Large intestine (tissue), 12 donors: ENCODE measurements at places on chromosomes 4 and X. TPM values are rescaled to one million over a fixed set of nuclear protein-coding genes. Genes with fewer than 3 reads are reported as not detected.

DNA sequence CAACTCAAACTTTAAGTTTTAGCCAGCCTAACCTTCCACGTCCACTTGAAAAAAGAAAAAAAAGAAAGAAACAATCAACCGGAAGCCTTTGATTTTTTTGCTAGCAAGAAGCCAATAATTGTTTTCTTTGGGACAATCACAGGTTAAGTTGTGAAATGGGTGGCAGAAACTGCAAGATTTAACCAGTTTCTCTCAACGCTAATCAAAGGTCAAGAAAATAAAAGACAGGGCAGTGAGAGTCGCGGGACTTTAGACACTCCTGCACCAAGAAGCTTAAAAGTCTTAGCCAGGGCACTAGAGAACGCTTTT is 1.0 kb downstream of the ACSL1 start:
- no peak for DNase-seq

The NIPAL1 gene
- polyA plus RNA-seq, result 30.7 TPM

The SATL1 gene
- 0.22 TPM for polyA plus RNA-seq

The PDE5A gene
- polyA plus RNA-seq, result 25.0 TPM

DNA sequence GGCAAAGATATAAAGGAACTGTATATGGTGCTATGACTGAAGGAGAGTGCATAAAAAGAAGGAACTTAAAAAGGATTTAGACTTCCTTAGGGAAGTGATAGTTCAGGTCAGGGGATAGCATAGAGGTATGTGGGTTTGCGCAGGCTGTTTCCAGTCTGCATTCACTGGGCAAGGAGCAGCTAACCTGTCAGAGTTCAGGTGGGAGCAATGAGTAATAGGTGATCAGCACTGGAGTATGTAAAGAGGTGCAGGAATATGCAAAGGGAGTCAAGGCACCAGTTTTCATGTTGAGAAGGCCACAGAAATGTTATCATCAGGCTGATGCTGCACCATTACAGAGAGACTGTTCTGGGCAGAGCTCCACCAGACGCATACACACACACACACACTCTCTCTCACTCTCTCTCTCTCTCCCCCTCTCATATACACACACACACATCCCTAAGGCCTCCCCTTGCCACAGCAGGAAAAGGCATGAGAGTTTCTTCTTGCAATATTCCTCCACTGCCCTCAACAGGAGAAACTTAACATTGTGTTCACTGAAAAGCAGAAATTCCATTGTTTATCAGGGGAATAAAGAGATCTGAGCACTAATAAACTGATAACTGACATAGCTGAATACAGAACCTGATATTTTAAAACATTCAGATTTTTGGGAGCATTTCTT is 256.4 kb upstream of the GRID2 start:
- DNase-seq, result peak; percentile 9

DNA sequence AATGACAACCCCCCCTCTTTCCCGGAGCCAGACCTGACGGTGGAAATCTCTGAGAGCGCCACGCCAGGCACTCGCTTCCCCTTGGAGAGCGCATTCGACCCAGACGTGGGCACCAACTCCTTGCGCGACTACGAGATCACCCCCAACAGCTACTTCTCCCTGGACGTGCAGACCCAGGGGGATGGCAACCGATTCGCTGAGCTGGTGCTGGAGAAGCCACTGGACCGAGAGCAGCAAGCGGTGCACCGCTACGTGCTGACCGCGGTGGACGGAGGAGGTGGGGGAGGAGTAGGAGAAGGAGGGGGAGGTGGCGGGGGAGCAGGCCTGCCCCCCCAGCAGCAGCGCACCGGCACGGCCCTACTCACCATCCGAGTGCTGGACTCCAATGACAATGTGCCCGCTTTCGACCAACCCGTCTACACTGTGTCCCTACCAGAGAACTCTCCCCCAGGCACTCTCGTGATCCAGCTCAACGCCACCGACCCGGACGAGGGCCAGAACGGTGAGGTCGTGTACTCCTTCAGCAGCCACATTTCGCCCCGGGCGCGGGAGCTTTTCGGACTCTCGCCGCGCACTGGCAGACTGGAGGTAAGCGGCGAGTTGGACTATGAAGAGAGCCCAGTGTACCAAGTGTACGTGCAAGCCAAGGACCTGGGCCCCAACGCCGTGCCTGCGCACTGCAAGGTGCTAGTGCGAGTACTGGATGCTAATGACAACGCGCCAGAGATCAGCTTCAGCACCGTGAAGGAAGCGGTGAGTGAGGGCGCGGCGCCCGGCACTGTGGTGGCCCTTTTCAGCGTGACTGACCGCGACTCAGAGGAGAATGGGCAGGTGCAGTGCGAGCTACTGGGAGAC is 1.6 kb downstream of the PCDH10 start:
- peak; percentile 18 for DNase-seq

DNA sequence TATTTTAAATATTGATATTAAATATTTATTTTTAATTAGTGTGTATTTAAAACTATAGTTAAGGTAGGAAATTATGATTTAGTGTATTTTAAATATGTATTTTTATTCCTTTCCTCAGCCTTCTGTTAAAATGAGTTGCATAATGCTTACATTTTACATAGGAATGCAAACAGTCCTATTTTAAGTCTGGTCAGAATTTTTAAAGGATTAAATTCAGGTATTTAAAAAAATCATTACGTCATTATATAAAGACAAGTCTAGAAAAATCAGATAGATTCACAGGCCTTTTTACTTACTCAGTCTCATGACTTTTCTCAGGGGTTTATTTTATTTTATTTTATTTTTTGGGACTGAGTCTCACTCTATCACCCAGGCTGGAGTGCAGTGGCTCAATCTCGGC is 50.4 kb upstream of the RPA4 start:
- DNase-seq, result no peak

The TMSB15C gene
- 5.6 TPM for polyA plus RNA-seq

DNA sequence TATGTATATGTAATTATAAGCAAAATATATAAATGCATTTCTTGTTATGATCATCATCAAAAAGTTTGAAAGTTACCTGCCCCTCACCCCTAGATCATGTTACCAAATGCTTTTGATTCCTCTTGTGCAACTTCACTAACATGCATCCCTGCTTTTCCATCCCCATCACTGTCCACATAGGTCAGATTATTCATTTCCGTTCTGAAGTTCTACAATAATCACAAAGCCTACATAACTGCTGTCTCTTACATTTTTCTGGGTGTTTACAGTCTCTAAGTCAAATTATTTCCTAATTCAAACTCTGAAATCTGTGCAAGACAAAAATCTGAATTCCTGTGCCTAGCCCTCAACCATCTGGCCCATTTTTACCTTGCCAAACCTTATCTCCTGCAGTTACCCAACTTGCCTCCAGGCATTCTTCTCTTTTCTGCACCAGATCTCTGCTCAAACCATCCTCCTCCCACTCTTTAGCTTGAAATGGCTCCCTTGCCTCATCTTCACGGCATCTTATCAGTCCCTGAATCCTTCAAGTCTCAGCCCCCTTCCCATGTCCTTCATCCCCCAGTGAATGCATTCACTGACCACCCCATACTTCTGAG is 42.4 kb upstream of the SLC39A8 start:
- DNase-seq, result no peak

The SCML2 gene
- polyA plus RNA-seq, result 6.1 TPM

DNA sequence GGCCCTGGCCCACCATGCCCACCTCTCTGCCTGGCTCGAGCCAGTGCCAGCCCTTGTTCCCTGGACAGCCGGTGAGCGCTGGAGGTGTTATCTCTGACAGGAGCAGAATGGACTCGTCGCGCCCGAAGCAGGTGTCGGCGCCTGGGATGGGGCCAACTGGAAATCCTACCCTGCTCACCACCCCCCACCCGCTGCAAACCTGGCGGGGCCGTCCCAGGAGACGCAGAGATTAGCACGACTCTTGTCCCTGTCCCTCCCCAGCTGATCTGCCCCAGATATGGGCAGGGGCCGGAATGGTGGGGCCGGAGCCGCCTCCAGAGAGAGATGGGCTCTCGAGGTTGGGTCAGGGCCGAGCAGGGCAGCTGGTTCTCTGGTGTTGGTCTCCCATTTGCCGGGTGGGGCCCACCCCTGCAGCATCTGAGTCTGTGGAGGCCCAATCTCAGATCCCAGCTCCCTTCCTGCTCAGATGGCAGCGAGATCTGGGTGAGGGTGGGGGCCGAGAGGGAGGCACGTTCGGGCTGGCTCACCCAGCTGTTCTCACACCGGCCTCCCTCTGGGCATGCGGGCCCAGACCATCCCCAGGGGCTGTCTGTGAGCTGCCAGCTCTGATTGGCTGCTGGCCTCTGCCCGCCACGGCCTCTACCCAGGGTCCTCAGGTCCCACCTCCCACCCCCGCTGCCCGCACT is 20.1 kb upstream of the FGFR3 start:
- no peak for DNase-seq

The HADH gene
- polyA plus RNA-seq, result 195 TPM

The C1QTNF7 gene
- polyA plus RNA-seq, result 3.1 TPM

DNA sequence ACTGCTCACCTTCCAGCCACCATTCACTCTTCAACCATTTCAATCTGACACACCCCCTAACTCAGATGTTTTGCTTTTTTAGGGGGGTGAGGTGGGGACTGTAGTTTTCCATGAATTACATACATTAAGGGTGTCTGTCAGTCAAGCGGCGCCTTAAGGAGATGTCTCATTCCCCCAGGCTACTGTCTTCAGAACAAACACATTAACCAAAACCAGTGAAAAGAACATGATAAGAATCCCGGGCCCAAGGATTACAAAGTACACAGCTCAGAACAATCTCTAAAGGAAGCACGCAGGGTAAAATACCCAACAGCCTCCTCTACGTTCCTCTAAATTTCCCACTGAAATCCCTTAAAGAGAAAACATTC is 62.5 kb upstream of the IRF2 start:
- DNase-seq, result no peak

- DNase-seq, result no peak
These were observed 48.8 kb downstream of the PCGF3 start for GRCh38 chr4:754221-755120.

The GLRB gene
- 3.6 TPM for polyA plus RNA-seq

DNA sequence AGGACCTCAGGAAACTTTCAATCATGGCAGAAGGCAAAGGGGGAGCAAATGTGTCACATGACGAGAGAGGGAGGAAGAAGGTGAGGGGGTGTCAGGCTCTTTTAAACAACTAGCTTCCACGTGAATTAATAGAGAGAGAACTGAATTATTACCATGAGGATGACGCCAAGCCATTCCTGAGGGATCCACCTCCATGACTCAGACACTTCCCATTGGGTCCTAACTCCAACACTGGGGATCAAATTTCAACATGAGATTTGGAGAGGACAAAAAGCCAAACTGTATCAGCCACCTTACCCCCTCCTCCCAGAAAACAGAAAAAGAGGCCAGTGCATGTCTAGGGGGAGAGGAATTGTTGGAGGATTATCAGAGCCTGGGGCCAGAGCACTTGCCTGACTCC is 40.4 kb upstream of the LAS1L start:
- no peak for DNase-seq

DNA sequence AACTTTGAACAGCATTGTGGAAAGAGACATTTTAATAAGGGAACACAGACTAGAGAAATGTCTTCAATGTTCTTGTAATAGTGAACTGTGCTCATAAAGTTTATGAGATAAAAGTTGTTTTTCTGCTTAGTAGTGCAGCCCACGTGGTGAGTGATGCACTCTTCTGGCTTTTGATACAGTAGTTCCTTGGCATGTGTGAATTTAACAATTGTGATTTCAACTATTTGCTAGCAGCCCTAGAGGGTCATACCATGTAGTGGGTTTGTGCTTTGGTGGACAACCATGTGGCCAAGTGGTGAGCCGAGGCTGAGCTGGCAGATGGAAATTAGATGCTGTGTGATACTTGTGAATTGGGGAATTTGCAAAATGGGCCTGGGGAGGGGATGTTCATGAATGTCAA is 116.2 kb upstream of the SLC4A4 start:
- DNase-seq, result no peak

DNA sequence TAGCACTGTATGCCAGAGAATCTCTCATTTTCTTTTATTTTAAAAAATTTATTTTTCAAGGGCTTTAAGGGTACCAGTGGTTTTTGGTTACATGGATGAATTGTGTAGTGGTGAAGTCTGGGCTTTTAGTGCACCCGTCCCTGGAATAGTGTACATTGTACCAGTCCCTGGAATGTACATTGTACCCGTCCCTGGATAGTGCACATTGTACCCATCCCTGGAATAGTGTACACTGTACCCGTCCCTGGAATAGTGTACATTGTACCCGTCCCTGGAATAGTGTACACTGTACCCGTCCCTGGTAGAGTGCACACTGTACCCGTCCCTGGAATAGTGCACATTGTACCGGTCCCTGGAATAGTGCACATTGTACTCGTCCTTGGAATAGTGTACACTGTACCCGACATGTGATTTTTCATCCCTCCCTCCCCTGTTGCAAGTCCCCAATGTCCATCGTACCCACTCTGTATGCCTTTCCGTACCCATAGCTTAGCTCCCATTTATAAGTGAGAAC is 56.1 kb upstream of the HELT start:
- DNase-seq, result no peak

The ATP6AP2 gene
- polyA plus RNA-seq, result 92.7 TPM

DNA sequence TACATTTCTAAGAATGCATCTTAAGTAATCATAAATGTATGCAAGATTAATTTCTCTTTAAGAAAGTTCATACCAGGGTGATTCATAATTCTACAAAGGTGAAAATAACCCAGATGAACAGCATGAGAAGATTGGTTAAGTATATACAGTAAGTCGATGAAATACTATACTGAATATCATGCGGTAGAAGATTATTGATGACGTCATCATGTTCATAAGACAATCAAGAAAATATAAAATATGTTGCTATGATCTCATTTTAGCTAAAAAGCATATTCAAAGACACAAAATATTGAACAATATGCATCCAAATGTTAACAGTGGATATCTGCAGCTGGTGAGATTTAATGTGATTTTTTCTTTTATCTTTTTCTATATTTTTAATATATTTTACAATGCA is 312.0 kb upstream of the FGF13 start:
- DNase-seq, result no peak

GRCh38 chrX:124504111-124504983 is 158.0 kb downstream of the SH2D1A start:
- no peak for DNase-seq

GRCh38 chr4:41296995-41297394 is 40.3 kb downstream of the UCHL1 start:
- no peak for DNase-seq
